ENCODE measurements at places on chromosomes 16 and 17. TPM values are rescaled to one million over a fixed set of nuclear protein-coding genes. Genes with fewer than 3 reads are reported as not detected.
A peak's percentile ranks its signal among the peaks of the same experiment; 100 is the strongest.

Gene CCL11
- total RNA-seq, result 5.4 TPM

Gene MATCAP1
- 9.8 TPM for total RNA-seq

Gene CDK10
- 21.9 TPM for total RNA-seq

Gene TBC1D3K
- not detected for total RNA-seq

DNA sequence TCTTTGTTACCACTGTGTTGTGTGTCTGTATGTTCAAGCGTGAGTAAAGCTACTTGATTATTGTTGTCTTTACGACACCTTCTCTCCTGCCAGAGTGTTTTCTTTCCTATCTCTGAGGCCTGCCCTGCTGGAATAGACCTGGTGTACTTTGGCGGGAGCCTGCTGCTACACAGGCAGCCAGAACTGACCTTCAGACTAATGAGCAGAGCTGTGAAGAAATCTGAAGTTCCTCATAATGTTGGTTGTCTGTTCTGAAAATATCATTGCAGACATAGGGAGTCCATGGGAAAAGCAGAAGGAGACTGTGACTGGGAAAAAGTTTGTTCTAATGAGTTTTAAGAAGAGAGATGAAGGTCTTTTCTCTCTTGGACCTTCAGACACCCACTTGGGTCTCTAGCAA is 9.8 kb downstream of the RHOT1 start:
- no peak for DNase-seq

- no peak for DNase-seq
These were observed 57.2 kb downstream of the C16orf82 start for GRCh38 chr16:27123795-27124409.

- no peak for DNase-seq
These were observed 6.4 kb downstream of the PIEZO1 start for GRCh38 chr16:88778541-88779065.

DNA sequence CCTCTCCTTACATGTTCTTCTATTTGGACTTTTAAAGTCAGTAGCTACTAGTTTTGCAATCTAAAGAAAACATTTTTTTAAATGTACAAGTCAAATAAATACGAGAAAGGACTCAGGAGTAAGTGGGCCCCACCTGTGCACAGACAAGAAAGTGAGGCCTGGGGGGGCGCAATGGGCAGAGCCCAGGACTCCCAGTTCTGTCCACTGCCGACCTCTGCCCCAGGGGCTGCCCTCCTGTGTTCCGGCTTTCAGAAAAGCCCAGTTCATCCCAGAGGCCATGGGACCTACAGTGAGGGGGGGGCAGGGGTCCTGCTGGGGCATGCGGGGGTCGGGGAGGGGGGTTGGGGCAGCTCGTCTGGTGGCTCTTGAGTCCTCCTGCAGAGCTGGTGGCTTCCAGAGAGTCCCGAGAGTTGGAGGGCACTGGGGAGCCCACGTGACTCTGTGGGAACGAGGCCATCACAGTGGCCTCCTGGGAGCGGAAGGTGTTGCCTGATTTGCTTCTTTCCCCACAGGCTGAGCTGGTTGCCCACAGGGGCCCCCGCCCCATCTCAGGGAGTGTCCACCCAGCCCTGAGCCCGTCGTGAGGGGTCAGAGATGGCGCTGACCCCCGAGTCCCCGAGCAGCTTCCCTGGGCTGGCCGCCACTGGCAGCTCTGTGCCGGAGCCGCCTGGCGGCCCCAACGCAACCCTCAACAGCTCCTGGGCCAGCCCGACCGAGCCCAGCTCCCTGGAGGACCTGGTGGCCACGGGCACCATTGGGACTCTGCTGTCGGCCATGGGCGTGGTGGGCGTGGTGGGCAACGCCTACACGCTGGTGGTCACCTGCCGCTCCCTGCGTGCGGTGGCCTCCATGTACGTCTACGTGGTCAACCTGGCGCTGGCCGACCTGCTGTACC is 2.4 kb downstream of the UTS2R start:
- peak; percentile 51 for DNase-seq

- no peak for DNase-seq
These were observed 132.2 kb upstream of the HS3ST2 start for GRCh38 chr16:22681554-22682291.

- no peak for DNase-seq
These were observed 54.4 kb downstream of the SF3B3 start for GRCh38 chr16:70578035-70578434.

GRCh38 chr16:2040787-2041522 is 6.7 kb downstream of the NTHL1 start:
- DNase-seq, result no peak

- DNase-seq, result peak; percentile 74
These were observed 715 bp downstream of the TLCD3A start for GRCh38 chr17:732902-733720.

DNA sequence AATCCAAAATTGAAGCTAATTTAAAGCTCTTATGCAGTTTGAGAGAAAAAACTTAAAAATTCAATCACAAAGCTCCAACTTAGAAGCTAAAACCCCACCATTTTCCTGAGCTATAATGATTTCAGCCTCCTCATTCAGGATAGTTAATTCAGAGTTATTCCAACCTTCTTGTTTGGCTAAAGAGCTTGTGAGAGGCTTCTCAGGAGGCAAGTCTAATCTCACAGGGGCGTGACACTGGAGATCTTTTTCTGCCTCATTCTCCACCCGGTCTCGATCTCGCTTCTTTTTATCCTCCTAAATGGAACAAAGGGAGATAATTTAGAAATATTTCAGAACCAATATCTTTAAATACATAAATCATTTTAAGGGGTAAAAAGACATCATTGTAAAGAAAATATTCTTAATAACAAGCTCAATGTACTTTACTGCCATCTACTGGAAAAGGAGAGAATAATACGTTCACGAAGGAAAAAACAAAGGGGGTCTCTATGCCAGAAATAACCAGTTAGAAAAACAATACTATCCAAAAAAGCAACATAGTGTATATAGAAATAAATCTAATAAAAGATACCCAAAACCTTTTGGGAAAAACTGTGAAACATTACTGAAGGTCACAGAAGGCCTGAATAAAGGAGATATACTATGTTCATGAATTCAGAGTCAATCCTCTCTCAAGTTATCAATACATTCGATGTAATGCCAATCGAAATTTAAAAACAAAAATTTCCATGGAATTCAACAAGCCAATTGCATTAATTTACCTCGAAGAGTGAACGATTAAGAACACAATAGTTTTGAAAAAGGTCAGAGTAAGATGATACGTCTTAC is 13.9 kb downstream of the BRD7 start:
- no peak for DNase-seq

DNA sequence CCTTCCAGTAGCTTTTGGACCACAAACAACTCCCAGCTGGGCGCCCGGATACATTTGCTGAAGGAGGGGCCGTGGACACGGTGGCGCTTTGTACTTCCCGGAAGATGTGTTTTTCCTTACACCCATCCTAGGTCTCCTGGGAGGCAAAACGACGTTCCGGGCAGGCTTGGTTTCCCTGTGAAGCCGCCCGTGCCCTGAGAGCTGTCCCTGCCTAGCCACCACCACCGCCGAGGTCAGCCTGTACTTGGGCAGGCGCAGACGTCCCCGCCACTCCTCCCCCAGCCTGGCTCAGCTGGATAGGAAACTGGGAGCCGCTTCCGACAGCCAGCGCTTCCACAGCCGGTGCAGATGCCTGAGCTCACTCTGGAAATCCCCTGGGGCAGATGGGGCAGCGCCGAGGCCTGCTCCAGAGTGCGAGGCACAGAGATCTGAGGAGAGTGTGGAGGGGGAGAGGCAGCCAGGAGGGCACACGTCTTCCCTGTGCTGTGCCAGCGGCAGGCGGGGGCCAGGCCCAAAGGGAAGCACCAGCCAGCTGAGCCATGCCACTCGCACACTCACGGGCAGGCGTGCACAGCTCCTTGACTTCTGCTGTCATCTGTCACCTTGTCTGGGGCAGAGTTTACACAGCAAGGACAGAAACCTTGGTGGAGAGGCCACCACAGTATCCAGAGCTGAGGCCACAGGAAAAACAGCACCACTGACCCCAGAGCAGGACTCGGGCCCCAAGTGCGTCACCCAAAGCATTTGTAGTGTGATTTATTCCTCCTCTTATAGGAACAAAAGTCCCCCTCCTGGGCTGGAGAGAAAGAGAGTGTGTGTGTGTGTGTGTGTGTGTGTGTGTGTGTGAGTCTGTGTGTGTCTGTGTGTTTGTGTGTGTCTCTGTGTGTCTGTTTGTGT is 3.0 kb downstream of the RHBDF2 start:
- peak; percentile 91 for DNase-seq

- DNase-seq, result no peak
These were observed 33.1 kb downstream of the COG4 start for GRCh38 chr16:70490261-70490660.
